ENCODE measurements at places on chromosomes 2 and 18.

DNA sequence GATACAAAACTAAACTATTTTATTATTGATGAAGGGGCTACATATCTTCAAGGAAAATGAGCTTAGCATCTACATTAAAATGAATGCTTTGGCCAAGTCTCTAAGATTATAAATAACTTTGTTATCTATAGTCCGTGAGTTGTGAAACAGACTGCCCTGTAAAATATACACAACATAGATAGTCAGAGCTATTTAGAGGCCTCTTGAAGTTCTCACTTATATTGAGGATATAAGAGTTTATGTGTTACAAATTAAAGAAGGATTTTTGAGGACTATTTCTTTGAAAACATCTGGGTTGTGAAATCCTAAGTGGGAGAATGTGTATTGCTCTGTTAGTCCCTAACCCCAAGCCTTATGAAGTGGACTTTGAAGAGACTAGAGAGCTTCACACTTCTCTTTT is 292.0 kb upstream of the CDH2 start:
- DNase-seq: no peak

- DNase-seq: no peak
Measured at GRCh38 chr2:101426822-101427221, 39.5 kb upstream of the CREG2 start.

DNA sequence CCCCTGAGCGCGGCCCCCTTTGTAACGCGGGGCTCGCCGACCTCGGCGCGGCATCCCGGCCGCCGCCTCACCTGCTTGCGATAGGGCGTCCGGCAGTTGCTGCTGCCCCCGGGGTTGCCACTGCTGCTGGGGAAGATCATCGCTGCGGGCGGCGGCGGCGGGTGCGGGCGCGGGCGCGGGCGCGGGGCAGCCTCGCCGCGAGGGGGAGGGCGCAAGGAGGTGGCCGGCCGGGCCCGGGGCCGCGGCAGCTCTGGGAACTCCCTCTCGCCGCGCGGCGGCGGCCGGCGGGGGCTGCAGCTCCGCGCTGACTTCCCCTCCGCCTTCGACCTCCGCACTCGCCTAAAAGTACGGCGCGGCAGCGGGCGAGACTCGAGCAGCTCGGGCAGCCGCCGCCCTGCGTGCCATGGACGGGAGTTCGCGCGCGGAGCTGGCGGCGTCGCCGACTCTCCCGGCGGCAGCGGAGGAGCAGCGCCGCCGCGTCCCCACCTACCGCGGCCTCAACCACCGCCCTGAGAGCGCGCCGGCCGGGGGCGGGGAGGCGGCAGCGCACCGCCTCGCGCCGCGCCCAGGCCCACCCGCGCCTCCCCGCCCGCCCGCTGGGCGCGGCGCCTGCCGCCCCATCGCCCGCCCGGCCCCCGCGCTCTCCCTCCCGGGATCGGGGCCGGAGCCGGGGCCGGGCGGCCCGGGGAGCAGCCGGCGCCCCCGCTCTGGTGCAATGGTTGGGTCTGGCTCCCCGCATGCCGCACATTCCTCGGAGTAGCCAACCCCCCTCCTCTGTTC is 86.0 kb downstream of the RBMS1 start:
- peak; percentile 60 for DNase-seq

DNA sequence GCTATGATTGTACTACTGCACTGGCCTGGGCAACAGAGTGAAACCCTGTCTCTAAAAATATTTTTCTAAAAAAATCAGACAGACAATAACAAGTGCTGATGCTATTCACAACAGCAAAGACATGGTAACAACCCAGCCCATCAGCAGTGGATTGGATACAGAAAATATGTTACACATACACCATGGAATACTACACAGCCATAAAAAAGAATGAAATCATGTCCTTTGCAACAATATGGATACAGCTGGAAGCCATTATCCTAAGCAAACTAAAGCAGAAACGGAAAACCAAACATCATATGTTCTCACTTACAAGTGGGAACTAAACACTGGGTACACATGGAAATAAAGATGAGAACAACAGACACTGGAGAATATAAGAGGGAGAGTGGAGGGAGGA is 19.9 kb downstream of the FAM161A start:
- no peak for DNase-seq

- DNase-seq: peak; percentile 60
Measured at GRCh38 chr18:79964330-79965118, at the start of gene HSBP1L1. Gene HSBP1L1 (plus strand): TSS chr18:79964643. CDS start chr18:79964736, 93 bp downstream.

DNA sequence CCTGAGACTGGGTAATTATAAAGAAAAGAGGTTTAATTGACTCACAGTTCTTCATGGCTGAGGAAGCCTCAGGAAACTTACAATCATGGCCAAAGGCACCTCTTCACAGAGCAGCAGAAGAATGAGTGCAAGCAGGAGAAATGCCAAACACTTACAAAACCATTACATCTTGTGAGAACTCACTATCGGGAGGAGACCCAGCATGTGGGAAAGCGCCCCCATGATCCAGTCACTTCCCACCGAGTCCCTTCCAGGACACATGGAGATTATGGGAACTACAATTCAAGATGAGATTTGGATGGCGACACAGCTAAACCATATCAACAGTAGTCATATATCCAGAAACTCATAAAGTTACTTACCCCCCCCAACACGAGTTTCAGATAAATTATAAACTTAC is 28.6 kb downstream of the TLK1 start:
- no peak for DNase-seq

DNA sequence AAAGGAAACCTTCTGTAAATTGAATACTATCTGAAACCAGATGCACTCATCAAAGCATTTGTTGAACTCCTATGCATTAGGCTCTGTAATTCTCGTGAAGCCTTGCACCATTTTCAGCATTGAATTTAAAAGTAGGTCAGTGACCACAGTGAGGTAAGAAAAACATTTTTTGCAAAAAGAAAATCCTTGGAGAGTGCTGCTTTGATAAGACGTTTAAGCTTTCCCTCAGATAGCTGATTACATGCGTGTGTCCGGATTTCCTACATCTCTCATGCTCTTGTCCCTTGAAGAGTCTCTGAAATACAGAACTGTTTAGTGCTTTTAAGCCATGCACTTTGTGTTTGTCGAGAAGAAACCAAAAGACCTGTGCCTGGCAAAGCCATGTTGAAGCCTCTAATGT is 113.6 kb downstream of the FMNL2 start:
- DNase-seq: no peak

DNA sequence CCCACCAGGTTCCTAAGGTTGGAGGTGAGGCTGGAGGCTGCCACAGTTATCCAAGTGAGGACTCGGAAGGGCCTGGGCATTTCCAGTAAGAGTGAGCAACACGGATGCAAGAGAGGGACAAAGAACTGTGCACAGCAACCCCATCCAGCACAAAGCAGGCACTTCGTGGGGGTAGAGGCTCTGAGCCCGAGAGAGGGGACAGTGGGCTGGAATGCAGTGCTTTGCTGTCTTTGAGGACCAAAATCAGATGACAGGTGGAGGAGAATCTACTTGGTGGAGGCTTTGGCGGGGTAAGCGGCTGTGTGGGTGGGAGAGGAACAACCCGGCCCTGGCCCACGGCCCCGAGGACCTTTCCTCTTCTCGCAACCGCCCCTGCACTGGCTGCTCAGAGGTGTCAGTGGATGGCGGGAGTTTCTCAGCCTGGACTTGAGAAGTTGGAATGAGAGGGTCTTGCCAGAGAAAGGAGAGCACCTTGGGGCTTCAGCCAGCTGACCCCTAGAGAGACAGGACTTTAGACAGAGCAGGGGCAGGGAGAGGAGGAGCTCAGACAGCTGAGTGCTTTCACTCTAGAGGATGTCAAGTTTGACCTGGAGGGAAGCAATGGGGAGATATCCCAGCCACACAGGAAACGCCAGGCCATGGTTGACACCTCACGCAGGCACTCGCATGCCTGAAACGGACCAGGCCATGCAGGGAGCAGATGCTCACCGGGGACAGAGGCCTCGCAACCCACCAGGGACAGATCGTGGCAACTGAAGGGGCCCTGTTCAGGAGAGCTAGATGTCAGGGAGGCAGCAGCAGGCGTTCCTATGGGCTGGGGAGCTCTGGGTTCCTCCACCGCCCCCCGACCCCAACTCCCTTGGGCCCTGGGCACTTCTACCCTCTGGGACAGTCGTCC is 11.6 kb downstream of the RAMP1 start:
- no peak for DNase-seq

DNA sequence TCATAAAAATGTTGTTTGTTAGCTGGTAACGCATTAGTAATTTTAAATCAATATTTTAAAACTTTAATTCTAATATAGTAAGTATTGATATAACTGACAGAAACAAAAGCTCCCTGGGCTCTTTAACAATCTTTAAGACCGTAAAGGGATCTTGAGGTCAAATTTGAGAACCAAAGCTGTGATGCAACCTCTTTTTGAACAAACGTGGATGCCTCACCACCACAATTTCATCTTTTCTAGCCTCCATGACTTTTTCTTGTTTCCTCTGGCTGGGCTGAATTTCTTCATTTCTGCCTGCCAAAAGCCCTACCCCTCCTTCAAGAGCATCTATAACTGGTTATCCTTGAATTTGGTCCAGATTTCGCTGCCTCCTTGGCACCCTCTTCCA is 563 bp upstream of the POLE4 start:
- no peak for DNase-seq

DNA sequence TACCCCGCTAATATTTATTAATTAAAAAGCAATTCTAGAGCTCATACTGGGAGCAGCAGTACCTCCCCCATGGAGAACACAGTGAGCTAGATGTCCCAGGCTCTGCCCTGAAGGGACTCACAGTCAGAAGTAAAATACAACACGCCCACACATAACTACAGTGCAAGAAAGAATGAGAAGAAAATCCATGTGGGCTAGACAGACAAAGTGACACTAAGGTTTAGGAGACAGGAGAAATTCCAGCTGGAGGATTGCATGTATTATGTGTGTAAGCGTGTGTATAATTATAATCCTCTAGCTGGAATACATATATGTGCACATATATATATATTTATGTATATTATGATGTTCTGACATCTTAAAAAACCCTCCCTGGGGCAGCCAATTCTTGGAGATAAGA is 15.7 kb downstream of the SOWAHC start:
- no peak for DNase-seq

DNA sequence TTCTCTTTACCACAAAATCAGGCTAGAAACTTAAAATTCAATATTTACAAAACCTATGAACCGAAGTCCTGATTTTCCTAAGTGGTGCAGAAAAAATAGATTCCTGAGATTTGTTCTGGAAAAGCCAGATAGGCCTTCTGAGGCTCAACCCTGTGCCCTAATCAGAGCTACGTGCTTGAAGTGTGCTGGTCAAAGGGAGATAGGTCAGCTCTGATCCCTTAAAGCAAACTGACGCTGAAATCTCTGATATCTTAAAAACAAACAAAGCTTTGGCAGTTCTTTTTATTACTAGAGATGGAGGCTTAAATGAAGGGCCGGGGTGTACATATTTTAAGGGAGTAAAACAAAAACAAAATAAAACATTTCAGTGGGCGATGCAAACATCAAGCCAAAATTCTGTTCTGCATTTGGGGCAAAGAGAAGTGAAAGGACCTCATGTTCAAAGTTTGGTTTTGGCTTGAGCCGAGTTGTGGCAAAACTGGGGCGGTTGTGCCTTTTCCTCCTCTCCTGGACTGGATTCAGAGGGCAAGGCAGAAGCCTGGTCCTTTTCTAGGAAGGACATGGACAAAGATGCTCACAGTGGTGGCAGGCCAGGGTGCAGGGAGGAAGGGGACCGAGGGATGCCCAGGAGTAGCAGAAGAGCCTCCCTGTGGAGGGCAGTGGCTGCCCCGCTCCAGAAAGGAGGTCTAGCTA is 295.0 kb downstream of the CDCA7 start:
- DNase-seq: no peak

DNA sequence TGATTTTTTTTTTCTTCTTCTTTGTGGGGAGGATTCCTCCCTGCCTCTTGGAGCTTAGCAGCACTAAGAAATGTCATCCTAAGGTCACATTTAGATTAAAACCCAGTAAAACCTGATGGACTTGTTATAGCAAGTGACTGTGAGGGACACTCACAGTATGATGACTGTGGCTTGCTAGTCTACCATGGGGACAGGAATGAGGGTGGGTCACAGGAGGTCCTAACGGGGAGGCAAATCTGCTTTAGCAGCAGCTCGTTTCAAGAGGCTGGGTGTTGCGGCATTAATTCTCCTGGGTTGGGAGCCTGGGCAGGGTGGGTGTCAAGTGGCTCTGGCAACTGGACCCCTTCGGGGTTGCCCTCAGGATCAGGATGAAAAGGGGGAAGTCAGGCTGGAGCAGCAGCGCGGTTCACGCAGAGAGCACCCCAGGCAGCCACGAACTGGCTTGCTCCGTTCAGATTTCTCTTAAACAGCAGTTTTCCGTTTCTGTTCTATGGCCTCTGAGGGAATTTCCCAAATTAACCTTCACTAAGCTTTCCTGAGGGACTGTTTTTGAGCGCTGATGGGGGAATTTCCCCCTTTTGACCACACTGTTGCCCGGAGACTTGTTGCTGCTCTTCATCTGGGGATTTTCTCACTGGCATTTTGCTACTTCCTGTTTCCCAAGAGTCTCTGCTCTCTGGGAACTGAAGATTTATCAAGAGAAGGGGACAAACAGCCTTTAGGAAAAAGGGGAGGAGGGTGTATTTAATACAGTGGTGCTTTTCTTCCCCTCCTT is 59.8 kb upstream of the PELI1 start:
- peak; percentile 78 for DNase-seq

DNA sequence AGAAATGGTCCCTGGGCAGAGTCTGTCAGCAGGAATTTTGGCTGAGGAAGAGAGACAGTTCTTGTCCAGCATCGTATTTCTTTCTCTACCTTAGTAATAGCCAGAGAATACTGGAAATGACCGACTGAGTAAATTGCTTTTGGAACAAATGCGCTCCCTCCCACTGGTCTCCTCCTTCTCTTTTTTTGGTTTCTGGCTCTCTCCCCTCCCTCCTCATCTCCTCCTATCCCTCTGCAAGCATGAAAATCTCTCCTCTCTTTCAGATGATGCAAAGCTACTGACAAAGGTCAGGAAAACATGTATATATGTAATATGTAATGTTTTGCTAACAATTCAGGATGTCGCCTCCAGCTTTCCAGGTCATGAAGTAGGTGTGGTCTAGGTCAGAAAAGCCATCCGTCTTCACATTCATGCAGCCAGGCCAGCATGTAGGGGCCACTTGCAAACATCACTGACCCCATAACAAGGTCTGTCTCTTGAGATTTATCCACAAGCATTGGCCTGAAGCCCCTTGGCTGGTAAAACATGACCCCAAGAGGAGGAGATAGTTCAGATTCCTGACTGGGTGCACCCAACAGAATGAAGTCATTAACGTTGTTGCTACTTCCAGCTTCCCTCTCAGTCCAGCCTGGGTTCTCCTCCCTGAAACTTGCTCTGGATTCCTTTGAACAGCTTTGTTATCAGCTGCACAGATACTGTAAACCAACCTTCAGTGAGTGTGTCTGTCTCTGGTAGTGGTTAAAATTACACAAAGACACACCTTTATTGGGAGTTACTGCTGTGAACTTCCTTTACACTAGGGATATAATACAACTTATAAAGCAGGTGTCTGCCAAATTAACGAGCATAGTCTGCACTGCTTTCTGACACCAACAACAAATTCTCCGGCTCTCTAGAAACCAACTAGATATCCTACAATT is 864.4 kb upstream of the KLHL29 start:
- no peak for DNase-seq

DNA sequence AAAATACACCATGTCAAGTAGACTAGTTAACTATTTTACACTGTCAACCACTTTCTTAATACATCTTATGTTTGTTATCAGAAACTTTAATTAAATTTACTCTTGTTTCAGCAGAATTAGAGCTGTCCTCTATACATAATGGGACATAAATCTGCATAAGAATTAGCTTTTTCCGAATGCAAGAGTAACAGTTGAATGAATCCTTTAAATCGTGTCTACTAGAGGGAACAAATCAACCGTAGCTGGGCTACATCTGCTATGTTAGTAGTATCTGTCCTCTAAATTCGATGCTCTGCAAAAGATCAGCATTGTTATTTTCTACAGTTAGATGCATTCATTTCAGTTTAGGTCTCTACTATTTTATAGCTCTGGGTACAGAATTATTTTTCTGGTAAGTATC is 1090.6 kb downstream of the DPP10 start:
- DNase-seq: no peak

GRCh38 chr2:162382278-162382677 is 38.3 kb downstream of the GCA start:
- DNase-seq: no peak

Measured in activated CD4-positive, alpha-beta T cell treated with anti-CD3 and anti-CD28 coated beads, Interleukin-10, Interleukin-2, amounts not matched to agents 100 ng/mL and 50 ng/mL, durations not matched to agents 16 hours and 8 hours (primary cell).